Stimulated activated CD8-positive, alpha-beta memory T cell treated with anti-CD3 and anti-CD28 coated beads, Interleukin-2, amount 100 ng/mL, for 1 hour (primary cell): ENCODE measurements at places on chromosomes 13 and 19.

- DNase-seq: no peak
These were observed 567 bp upstream of the CTU1 start for GRCh38 chr19:51108805-51109146.

DNA sequence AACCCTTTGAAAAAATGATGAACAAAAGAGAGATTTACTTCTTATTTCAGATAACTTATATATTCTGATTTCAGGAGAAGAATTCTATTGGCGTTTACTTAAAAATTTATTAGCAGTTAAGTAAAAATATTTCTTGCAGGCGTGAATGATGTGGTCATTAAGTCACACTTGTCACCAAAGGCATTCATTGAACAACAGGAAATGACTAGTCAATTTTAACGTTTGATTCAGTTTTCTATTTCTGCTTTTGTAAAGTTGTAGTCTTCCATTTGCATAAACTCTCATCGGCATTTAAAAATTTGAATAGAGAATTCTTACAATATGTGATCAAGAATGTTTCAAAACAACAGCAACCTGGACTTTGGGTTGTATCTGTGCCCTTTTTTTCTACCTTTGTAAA is 83.4 kb downstream of the GPR12 start:
- DNase-seq: no peak

DNA sequence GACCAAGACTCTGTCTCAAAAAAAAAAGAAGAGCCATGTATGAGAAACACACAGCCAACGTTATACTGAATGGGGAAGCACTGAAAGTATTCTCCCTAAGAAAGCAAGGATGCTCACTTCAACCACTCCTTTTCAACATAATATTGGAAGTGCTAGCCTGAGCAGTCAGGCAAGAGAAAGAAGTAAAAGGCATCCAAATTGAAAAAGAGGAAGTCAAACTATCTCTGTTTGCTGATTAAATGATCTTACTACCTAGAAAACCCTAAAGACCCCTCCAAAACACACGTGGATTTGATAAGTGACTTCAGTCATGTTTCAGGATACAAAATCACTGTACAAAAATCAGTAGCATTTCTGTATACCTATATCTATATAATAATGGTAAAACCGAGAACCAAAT is 16.2 kb downstream of the WBP4 start:
- no peak for DNase-seq

DNA sequence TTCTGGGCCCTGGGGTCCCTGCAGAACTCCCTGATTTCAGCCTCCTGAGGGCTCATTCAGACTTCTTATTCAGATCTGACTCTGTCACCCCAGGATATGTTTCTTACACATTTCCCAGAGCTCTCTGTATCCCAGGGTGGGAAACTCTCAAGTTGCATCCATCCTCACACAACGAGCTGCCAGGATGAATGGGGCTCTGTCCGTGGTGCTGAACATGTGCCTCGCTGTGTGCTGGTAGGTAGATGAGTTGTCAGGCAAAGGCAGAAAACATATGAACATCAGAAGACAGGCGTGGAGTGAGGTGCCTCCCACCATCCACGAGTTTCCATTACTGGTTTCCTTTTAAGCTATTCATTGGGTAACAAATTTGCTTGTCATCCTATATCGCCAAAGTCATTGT is 11.4 kb upstream of the IGFL1 start:
- no peak for DNase-seq

GRCh38 chr19:49861107-49861506 is 6.3 kb downstream of the PNKP start:
- no peak for DNase-seq

- no peak for DNase-seq
These were observed 29.3 kb upstream of the ZNF536 start for GRCh38 chr19:30342901-30343300.

- no peak for DNase-seq
These were observed 263.4 kb downstream of the POU4F1 start for GRCh38 chr13:78339927-78340326.

DNA sequence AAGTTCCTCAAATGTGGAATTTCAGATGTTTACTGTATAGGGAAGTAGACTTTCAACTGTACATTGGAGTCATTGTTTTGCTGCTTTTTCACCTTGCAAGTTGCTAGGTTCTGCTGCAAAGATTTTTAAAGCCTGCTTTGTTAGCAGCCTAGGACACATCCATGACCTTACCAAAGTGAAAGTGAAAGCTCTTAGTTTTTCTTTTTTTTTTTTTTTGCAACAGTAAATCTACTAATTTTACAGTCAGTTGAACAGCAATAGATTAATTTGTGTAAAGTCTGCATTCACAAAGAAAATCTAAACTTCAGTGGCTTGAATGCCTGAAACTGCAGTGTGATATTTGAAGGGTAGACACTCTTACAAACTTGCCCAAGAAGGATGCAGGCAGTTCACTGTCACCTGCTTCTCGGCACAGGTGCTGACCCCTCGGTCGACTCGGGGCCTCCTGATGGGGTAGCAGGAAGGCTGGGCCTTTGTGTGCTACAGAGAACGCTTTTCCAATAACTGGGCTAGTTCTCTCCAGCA is 5.0 kb upstream of the MTIF3 start:
- no peak for DNase-seq

DNA sequence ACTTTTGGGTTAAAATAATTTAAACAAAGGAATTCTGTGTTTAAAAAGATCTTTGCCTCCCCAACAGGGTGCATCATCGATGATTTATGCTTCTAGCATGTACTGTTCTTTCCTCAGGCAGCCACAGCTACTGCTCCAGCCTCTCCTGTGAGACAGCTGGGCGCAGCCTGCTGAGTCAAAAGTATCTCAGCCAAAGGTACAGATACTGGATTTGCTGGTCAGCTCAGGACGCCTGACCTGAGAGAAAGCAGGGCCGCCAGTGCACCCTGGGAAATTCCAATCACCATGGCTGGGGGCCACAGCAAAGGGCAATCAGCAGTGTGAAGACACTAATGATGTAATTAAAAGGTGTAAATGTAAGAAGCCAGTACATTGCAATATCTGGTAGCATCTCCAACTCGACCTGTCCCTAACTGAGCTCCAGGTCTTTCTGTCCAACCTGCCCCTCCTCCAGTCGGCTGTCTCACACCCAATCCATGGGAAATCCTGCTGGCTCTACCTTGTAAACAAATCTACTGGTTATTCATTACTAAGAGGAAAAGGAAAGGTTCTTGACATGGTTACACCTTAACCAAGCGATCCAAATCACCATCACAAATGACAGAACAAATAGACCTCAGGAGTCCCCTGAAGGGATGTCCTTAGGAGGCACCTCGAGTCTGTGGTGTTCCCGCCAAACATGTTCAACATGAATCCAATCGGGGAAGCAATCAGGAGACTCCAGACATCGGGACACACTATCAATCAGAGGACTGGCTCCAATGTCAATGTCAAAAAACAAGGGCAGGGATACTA is 7.3 kb downstream of the OPA3 start:
- no peak for DNase-seq

DNA sequence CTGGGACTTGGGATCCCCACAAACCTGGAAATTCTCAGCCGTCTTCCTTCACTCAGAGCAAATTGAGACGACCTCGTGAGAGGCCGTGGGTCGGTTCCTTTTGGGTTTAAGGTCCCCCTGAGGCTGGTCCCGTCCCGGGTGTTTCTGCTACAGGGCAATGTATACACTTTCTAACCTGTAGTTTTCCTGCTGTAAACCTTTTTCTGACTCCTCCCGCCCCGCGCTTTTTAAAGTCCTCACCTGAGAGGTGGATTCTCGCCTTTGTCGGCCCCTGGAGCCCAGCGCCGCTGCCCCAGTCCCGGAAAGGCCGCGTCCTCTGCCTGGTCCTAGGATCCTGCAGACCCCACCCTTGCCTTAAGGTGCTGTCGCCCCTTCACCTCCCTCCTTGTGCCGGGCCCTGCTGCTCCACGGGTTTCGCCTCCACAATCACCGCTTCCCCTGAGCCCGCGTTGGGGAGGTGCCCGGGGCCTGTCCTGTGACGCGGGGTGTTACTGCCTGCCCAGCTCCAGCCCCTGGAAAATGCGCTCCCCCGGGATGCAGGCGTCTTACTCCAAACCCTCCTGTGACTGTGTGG is 391 bp downstream of the ZNF761 start:
- DNase-seq: no peak

- DNase-seq: no peak
These were observed 92.6 kb upstream of the FAM216B start for GRCh38 chr13:42688821-42689220.

- DNase-seq: no peak
These were observed 654 bp downstream of the ZNF579 start for GRCh38 chr19:55579766-55580621.

GRCh38 chr19:13297023-13297422 is 146.8 kb downstream of the IER2 start:
- DNase-seq: no peak

DNA sequence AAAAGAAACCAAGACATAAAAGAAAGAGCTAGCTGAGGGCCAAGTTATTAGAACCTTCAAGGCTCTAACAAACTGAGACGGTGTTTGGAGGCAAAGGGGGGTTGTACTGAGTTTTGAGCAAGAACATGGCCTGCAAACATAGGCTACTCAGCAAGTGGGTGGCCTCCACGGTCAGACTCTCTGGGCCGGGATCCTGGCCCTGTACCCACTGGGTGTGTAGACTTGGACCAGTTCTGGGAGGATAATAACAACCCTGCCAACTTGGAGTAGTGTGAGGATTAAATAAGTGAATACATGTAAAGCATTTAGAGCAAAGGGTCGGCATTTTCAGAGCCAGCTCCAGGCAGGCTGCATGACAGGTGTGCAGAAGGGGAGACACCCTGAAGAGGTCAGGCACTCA is 56.1 kb upstream of the TNFRSF19 start:
- DNase-seq: no peak

GRCh38 chr19:19067276-19068072 is 3.7 kb downstream of the SLC25A42 start:
- no peak for DNase-seq

DNA sequence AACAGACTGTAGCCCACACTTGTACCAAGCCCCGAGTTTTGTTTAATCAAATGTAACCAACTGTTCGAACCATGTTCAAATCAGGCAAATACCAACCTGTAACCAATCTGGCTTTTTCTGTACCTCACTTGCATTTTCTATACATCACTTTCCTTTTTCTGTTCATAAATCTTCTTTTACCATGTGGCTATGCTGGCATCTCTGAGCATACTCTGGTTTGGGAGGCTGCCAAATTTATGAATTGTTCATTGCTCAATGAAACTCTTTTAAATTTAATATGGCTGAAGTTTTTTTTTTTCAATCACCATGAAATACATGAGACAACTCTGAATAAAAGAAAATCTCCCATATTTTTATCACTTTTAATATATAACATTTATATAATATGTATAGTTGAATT is 256.1 kb downstream of the SLITRK6 start:
- DNase-seq: no peak

- DNase-seq: no peak
These were observed 279.8 kb upstream of the EDNRB start for GRCh38 chr13:78198419-78198818.

DNA sequence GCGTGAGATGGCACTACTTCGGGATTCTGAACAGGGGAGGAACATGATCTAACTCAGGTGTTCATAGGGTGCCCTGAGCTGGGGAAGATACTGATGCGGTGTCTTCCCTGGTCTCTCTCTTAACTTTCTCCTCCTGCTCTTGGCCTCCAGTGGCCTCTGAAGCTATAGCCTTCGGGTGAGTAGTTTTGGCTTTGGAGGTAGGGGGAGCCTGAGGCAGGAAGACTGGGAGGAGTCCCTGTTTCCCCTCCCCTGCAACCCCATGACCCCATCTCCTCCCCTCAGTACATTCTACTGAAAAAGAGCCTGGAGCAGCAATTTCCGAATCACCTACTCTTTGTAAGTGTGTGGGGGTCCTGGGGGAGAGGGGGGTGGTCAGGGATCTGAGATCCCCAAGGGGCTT is 3.5 kb downstream of the SELENOV start:
- DNase-seq: no peak

- DNase-seq: no peak
These were observed 8.8 kb downstream of the DDX39A start for GRCh38 chr19:14410091-14411051.

DNA sequence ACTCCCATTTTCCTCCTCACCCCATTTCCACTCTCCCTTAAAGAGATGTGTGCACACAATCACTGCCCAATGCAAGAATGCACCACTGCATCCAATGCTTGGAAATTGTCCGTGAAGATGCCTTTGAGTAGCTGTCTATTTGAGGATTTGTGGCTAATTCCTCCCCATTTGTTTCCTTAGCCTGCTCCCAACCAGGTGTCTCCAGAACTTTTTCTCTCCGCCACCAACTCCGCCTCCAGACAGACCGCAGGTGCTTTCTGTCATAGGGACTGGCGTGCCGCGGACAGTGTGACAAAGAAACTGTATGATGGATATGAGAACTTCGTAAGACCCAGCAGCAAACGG is 461 bp upstream of the TM9SF2 start:
- no peak for DNase-seq

- no peak for DNase-seq
These were observed 27.9 kb downstream of the PAN3 start for GRCh38 chr13:28166257-28166656.

DNA sequence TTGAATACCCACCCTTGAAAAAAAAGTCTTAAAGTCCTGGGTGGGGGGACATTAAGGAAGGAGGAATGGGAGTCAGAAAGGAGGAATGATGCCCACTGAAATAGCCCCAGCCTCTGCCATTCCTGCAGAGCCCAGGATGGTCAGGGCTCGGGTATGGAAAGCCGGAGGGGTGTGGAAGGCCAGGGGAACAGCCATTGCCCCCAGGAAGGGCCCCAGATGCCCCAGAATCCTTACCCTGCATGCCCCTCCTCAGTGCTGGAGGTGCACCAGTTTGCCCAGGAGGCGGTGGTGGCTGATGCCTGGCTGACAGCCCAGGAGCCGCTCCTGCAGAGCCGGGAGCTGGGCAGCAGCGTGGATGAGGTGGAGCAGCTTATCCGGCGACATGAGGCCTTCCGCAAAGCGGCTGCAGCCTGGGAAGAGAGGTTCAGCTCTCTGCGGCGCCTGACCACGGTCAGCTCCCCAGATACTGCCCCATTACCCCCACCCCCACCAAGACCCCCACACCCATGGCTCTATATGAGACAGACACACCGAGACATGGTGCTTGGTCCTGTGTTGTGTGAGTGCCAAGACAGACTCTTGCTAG is 10.7 kb upstream of the SHKBP1 start:
- DNase-seq: no peak

- no peak for DNase-seq
These were observed 6.5 kb downstream of the CARS2 start for GRCh38 chr13:110699148-110700145.

GRCh38 chr13:43376596-43376995 is 353.2 kb downstream of the DNAJC15 start:
- no peak for DNase-seq

DNA sequence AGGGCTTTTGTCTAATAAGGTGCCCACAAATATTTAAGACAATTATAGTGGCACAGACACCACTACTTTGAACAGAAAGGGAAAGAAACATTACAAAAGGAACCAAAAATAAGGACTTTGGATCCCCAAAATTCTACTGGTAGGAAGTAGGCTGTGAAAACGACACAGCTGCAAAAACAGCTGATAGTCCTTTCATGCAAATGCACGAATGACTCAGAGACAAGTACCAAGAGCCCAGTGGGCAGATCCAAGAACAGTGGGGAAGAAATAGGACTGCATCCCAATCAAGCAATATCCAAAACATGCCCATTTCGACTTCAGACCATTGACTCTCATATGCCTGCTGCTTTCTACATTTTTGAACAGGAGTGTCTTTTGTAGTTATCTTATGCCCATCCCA is 269.4 kb upstream of the NBEA start:
- DNase-seq: no peak
